Neuronal stem cell (in vitro differentiated cells): ENCODE measurements at places on chromosomes 13 and 19.

DNA sequence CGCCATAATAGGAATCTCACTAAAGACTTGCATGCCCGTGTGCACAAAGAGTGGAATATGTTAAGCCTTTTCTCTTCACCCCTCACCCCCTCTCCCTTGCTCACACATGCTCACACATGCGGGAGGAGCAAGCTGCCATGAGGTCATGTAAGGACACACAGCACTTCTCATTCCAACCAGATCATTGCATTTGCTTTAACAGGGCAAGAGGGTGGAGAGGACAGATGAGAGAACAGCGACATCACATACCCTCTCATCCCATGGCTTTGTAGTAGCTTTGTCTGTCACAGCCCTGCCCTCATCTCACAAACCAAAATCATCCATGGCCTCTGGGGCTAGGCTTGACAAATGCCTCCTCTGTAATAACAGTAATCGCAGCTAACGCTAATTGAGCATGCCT is 145.6 kb upstream of the FRY start:
- no peak overlapping the region for H3K27ac ChIP-seq
- H3K4me3 ChIP-seq: no peak overlapping the region
- no peaks in the 10 kb centered on the region for H3K36me3 ChIP-seq
- no peaks in the 10 kb centered on the region for H3K27me3 ChIP-seq

GRCh38 chr13:19713186-19713965 is 69.4 kb downstream of the PSPC1 start:
- H3K27ac ChIP-seq: no peak overlapping the region
- H3K36me3 ChIP-seq: no peaks in the 10 kb centered on the region
- no peak for DNase-seq
- no peaks in the 10 kb centered on the region for H3K4me1 ChIP-seq

GRCh38 chr19:17021793-17022590 is 4.6 kb downstream of the CPAMD8 start:
- H3K4me1 ChIP-seq: peaks cover 4% of the 10 kb centered on the region
- peaks cover 4% of the 10 kb centered on the region for H3K36me3 ChIP-seq
- no peak overlapping the region for H3K27ac ChIP-seq
- no peaks in the 10 kb centered on the region for H3K27me3 ChIP-seq

DNA sequence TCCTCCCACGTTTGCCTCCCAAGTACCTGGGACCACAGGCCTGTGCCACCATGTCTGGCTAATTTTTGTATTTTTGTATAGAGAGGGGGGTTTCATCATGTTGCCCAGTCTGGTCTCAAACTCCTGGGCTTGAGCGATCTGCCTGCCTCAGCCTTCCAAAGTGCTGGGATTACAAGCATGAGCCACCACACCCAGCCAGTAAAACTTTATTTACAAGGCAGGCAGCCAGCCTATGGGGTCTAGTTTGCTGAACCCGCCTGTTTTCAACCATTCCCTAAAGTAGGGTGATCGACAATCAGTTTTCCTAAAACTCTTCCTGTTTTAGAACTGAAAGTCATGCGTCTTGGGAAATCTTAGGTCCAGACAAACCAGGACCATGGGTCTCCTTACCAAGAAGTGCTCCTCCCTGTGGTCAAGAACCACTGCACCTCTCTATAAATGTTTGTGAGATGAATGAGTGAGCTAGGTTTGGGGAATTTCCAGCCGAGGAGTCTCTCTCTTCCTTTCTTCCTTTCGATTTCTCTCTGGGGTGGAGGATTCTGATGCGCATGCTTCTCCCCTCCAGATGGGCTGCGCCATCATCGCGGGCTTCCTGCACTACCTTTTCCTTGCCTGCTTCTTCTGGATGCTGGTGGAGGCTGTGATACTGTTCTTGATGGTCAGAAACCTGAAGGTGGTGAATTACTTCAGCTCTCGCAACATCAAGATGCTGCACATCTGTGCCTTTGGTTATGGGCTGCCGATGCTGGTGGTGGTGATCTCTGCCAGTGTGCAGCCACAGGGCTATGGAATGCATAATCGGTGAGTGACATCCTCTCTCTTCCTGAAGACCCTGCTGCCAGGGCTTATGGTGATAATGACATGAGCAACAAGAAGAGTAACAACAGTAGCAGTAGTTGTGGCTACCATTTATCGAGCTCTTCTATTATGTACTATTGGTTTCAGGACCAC is 38.7 kb downstream of the ADGRE1 start:
- DNase-seq: no peak
- H3K4me1 ChIP-seq: no peaks in the 10 kb centered on the region
- no peaks in the 10 kb centered on the region for H3K36me3 ChIP-seq
- no peaks in the 10 kb centered on the region for H3K27me3 ChIP-seq
- H3K27ac ChIP-seq: no peak overlapping the region

DNA sequence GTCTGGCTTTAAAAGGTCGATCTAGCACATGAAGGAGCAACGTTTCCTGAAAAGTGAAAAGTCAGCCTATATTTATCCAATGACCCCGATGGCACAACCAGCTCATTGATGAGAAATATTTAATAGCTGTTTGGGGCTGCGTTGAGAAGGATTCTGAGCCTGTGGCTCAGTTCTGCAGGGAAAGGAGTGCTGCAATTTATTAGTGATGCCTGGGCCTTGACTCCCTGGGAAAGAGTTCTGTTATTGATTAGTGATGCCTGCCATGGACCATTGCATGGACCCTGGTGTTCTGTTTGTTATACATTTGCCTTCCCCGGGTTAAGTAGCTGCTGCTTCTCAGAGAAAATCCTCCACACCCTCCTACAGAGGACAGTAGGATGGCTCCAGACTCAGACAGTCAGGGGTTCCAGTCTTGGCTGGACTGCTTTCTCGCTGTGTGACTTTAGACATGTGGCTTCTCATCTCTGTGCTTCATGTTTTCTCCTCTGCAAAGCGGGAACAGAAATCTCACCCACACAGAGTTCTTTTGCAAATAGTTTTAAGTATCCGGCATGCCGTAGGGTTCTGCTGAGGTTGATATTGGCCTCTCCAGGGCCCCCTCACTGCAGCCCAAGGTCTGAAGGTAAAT is 17.7 kb upstream of the PTPRS start:
- DNase-seq: no peak
- H3K27me3 ChIP-seq: no peaks in the 10 kb centered on the region
- no peak overlapping the region for H3K4me3 ChIP-seq
- no peak overlapping the region for H3K27ac ChIP-seq
